Activated CD4-positive, alpha-beta T cell treated with anti-CD3 and anti-CD28 coated beads, Interleukin-2, amount 50 U/mL, for 1 hour (primary cell): ENCODE measurements at places on chromosomes 1 and 21.

DNA sequence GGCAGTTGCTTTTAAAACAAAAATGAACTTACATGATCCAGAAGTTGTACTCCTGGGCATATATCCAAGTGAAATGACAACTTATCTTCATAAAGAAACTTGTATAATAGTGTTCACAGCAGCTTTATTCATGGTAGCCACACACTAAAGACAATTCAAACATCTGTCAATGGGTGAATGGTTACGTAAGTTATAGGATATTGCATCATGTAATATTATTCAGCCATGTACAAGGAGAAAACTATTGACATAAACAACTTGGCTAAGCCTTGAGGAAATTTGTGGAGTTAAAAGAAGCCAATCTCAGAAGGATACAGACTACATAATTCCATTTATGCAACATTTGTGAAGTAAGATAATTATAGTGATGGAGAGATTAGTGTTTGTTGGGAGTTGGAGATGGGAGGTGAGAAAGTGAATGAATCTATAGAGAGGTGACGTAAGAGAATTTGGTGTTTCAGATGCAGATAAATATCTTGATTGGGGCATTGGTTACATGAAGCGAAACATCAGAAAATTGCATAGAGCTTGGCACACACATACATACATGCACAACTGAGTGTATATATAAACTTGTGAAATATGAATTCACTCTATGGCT is 49.9 kb upstream of the GRIK1 start:
- DNase-seq: no peak

DNA sequence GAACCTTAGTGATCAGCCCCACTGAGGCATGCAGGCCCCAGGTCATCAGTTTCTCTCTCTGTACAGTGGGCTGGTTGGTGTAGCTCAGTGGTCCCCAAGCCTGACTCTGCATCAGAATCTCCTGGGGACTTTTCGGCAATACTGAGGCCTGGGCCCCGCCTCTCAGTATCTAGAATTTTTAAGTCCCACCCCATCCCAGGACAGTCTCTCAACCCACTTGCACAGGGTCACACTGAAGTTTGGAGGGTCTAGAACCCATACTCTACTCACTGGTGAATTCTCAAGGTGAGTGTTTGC is 216.4 kb downstream of the MATN1 start:
- DNase-seq: no peak

- no peak for DNase-seq
Measured at GRCh38 chr1:19036041-19036812, 79.8 kb upstream of the IFFO2 start.

DNA sequence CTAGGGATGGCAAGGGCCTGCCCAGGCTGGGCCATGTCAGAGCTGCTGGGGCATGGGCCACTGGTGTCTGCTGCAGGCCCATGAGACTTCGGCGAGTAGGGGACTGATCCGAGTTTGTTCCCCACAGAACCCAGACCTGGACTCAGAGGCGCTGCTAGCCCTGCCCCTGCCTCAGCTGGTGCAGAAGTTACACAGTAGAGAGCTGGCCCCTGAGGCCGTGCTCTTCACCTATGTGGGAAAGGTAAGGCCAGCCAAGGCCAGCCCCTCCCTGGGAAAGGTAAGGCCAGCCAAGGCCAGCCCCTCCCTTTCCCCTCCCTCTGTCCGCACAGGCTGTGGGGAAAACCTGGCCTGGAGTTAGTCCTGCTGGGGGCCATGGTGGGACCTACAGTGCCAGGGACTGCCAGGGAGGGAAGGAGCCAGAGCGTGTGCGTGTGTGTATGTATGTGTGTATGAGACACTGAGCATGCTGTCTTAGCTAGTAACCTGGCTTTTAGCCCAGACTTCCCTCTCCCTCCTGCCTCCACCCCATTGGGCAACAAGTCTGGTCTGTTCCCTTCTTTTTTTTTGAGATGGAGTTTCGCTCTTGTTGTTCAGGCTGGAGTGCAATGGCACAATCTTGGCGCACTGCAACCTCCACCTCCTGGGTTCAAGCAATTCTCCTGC is 8.0 kb downstream of the FAAH start:
- DNase-seq: no peak

GRCh38 chr1:112723511-112723839 is 8.3 kb upstream of the PPM1J start:
- no peak for DNase-seq
